ENCODE measurements at places on chromosomes 12 and 14. TPM values are rescaled to one million over a fixed set of nuclear protein-coding genes. Genes with fewer than 3 reads are reported as not detected.

KERA gene
- not detected for total RNA-seq

RD3L gene
- not detected for total RNA-seq

MSI1 gene
- 0.66 TPM for total RNA-seq

TMEM117 gene
- 20.1 TPM for total RNA-seq

TAS2R7 gene
- not detected for total RNA-seq

CYP46A1 gene
- 1.3 TPM for total RNA-seq

KRT86 gene
- total RNA-seq: not detected

BCL11B gene
- total RNA-seq: 0.14 TPM

CLEC12A gene
- not detected for total RNA-seq

- H3K4me3 ChIP-seq: no peak overlapping the region
- DNase-seq: no peak
- H3K27me3 ChIP-seq: no peaks in the 10 kb centered on the region
- no peaks in the 10 kb centered on the region for H3K36me3 ChIP-seq
- peaks cover 23% of the 10 kb centered on the region for H3K4me1 ChIP-seq
Observed at GRCh38 chr14:74950795-74951442, 4.5 kb downstream of the PGF start.

- no peaks in the 10 kb centered on the region for H3K36me3 ChIP-seq
- H3K4me3 ChIP-seq: no peak overlapping the region
- H3K27ac ChIP-seq: no peak overlapping the region
- H3K4me1 ChIP-seq: no peaks in the 10 kb centered on the region
- H3K27me3 ChIP-seq: no peaks in the 10 kb centered on the region
Observed at GRCh38 chr14:60805841-60806430, 71.4 kb downstream of the MNAT1 start.

DNA sequence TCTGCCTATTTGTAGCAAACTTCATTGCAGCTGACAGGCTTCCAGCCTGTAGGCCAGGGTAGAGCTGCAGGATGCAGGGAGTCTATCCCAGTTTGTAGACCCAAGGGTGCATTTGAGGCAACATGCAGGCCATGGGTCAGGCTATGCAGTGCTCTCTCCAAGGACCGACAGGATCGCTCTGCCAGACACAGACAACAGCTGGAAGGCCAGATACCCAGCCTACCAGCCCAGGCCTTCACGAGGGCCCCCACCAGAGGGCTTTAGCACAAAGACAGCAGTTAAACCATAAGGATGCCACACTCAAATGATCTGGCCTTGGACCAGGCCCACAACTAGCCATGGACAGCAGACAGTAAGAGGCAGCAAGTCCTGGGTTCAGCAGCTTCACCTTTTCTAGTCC lies 10.3 kb downstream of the KCTD10 start:
- no peak for DNase-seq
- H3K27ac ChIP-seq: peak overlapping the region; percentile 97
- H3K36me3 ChIP-seq: peaks cover 16% of the 10 kb centered on the region
- H3K4me3 ChIP-seq: no peak overlapping the region
- H3K4me1 ChIP-seq: no peaks in the 10 kb centered on the region
- no peaks in the 10 kb centered on the region for H3K27me3 ChIP-seq

- H3K36me3 ChIP-seq: no peaks in the 10 kb centered on the region
- no peak overlapping the region for H3K27ac ChIP-seq
- DNase-seq: no peak
- H3K27me3 ChIP-seq: no peaks in the 10 kb centered on the region
- peaks cover 82% of the 10 kb centered on the region for H3K4me1 ChIP-seq
Observed at GRCh38 chr14:69131176-69131575, 21.7 kb downstream of the DCAF5 start.

DNA sequence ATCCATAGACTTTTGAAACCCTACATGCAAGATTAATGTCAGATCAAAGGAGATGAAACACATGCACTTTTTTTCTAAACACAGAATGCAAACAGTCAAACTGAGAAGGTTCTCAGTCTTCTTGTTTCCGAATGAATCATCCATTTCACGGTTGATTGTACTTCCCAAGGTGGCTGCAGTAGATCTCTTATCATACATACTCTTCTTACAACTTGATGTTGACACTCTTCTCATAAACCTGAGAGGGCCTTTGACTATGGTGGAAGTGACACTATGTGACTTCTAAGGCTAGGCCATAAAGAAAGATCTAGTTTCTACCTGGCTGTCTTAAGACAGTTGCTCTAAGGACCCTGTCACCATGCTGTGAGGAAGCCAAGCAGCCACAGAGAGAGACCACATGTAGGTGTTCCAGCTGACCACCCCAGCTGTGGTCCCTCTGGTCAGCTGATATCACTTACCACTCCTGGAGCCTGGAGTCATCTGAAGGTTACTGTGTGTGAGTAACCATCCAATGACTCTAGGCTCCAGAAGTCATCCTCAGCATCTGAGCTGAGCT lies 67.2 kb upstream of the HMGA2 start:
- H3K4me1 ChIP-seq: no peaks in the 10 kb centered on the region
- H3K27me3 ChIP-seq: no peaks in the 10 kb centered on the region
- no peak overlapping the region for H3K27ac ChIP-seq

- no peak for DNase-seq
- no peaks in the 10 kb centered on the region for H3K4me1 ChIP-seq
- H3K27me3 ChIP-seq: no peaks in the 10 kb centered on the region
- H3K27ac ChIP-seq: no peak overlapping the region
Observed at GRCh38 chr14:25094171-25094907, 44.4 kb upstream of the STXBP6 start.

DNA sequence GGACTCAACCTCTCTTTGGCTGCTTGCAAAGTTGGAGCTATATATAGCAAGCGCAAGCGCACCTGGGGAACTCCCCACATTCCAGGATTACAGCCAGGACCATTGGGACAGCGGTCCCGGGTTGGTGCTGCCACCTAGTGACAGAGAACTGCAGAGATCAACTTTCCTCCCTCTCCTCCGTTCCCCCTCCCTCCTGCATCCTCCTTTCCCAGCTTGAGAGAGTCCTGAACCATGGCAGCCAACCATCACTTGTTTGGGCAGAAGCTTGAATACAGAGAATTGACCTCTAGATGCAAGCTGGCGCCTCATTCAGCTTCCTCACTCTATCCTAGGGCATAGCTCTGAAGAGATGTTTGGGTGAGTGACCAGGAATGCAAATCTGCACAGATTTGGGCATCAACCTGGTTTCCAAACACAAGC lies 17.4 kb upstream of the FLVCR2 start:
- H3K27me3 ChIP-seq: no peaks in the 10 kb centered on the region
- H3K4me1 ChIP-seq: peaks cover 11% of the 10 kb centered on the region
- H3K4me3 ChIP-seq: no peak overlapping the region

DNA sequence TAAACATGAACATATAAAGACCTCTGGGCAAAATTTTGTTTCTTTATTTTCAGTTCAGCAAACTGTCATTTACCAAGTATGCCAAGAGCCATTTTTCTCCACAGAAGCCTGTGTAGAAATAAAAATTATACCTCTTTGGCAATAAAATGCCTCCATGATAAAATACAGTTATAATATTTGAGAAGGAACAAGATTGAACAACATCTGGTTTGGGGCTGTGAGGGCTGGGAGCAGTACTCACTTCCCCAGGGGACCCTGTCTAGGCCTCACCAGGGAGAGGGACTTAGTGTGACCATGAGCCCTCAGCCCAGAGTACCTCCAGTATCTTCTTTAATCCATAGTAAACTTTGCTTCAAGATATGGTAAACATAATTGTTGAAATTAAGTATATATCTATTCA lies 65.1 kb downstream of the DAAM1 start:
- no peak for DNase-seq
- H3K4me1 ChIP-seq: no peaks in the 10 kb centered on the region
- H3K36me3 ChIP-seq: no peaks in the 10 kb centered on the region
- peak overlapping the region; percentile 86 for H3K27ac ChIP-seq
- H3K27me3 ChIP-seq: no peaks in the 10 kb centered on the region
- no peak overlapping the region for H3K4me3 ChIP-seq

- no peak for DNase-seq
- H3K4me1 ChIP-seq: no peaks in the 10 kb centered on the region
- H3K27ac ChIP-seq: no peak overlapping the region
Observed at GRCh38 chr12:121651320-121651719, 18.1 kb downstream of the MORN3 start.

GRCh38 chr12:51386351-51386750 lies 4.9 kb downstream of the GALNT6 start:
- DNase-seq: no peak
- H3K27ac ChIP-seq: no peak overlapping the region
- H3K4me3 ChIP-seq: no peak overlapping the region

DNA sequence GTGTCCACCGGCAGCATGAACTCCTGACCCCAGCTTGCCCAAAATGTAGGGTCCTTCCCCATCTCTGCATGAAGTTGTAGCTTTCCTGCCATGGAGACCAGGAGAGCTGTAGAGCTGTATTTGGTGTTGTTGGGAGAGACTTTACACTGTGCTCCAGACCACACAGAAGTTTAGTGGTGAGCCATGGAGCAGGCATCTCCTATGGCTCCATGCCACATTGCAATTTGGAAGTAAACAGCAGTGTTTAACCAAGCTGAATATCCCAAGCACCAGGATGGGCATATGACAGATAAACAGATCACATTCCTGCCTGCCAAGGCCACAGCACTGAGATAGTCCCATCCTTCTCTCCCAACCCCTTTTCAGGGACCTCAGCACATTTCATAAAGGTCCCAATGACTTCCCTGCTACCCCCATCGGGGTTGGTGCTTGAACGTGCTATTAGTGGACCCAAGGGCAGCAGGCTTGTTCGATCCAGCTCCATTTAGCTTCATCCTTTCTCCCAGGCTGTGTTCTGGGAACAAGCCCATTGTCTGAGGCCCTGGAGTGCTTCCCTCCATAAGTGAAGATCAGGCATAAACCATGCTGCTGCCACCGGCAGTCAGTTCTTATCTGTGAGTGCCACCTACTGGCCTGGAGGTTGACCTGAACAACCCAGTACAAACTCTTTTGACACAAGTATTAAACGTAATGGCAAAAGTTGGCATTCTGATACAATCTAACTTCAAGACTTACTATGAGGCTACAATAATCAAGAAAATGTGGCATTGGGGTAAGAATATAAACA lies 172.3 kb upstream of the ATXN7L3B start:
- H3K27ac ChIP-seq: no peak overlapping the region
- no peaks in the 10 kb centered on the region for H3K4me1 ChIP-seq
- H3K4me3 ChIP-seq: no peak overlapping the region
- H3K27me3 ChIP-seq: no peaks in the 10 kb centered on the region
- no peaks in the 10 kb centered on the region for H3K36me3 ChIP-seq
- DNase-seq: no peak

DNA sequence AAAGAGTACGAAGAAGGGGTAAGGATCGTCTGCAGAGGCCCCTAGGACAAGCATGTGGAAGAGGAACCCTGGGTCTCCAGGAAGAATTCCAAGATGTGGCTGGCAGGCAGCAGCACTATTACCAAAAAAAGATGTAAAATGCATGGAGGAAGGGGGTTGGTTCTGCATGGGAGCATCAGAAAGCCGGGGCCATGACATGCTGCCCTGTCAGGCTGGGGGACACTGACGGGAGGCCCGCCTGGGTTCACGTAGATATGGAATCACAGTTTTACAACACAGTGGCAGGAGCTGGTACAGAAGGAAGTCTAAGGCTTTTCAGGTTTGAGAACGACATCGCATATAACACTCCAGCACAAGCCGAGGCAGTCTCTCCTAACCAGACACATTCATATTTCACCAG lies 150.0 kb upstream of the GSC start:
- DNase-seq: no peak
- no peaks in the 10 kb centered on the region for H3K36me3 ChIP-seq
- H3K27ac ChIP-seq: no peak overlapping the region
- no peaks in the 10 kb centered on the region for H3K27me3 ChIP-seq
- H3K4me3 ChIP-seq: no peak overlapping the region

- H3K36me3 ChIP-seq: no peaks in the 10 kb centered on the region
- no peak for DNase-seq
- no peak overlapping the region for H3K27ac ChIP-seq
- H3K4me1 ChIP-seq: no peaks in the 10 kb centered on the region
- H3K27me3 ChIP-seq: no peaks in the 10 kb centered on the region
Observed at GRCh38 chr12:92574051-92574783, 128.6 kb upstream of the PLEKHG7 start.

DNA sequence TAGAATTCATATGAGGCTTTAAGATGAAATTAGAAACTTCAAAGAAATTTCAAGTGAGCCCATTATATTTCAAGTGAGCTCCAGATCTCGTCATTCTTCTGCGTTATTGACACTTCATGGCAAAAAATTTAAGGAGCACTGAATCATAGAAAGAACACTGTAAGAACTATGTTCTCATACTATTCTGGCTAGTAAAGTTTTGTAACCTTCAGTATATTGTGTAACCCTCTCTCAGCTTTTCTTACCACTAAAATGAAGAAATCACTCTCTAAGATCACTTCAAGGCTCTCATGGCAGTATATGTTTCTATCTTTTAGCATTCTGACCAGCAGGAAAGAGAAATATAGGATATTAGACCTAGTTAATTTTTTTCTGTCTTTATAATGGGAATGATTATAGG lies 6.3 kb downstream of the GPHN start:
- H3K27ac ChIP-seq: no peak overlapping the region
- H3K36me3 ChIP-seq: no peaks in the 10 kb centered on the region
- no peak overlapping the region for H3K4me3 ChIP-seq
- no peaks in the 10 kb centered on the region for H3K27me3 ChIP-seq

GRCh38 chr14:81309511-81309910 lies 88.8 kb upstream of the GTF2A1 start:
- no peak overlapping the region for H3K4me3 ChIP-seq
- H3K4me1 ChIP-seq: no peaks in the 10 kb centered on the region
- no peaks in the 10 kb centered on the region for H3K27me3 ChIP-seq
- H3K36me3 ChIP-seq: no peaks in the 10 kb centered on the region
- no peak for DNase-seq

GRCh38 chr12:50390316-50390741 lies 6.1 kb downstream of the FAM186A start:
- H3K4me3 ChIP-seq: no peak overlapping the region
- H3K27ac ChIP-seq: no peak overlapping the region
- no peaks in the 10 kb centered on the region for H3K4me1 ChIP-seq
- H3K36me3 ChIP-seq: no peaks in the 10 kb centered on the region
- no peaks in the 10 kb centered on the region for H3K27me3 ChIP-seq

DNA sequence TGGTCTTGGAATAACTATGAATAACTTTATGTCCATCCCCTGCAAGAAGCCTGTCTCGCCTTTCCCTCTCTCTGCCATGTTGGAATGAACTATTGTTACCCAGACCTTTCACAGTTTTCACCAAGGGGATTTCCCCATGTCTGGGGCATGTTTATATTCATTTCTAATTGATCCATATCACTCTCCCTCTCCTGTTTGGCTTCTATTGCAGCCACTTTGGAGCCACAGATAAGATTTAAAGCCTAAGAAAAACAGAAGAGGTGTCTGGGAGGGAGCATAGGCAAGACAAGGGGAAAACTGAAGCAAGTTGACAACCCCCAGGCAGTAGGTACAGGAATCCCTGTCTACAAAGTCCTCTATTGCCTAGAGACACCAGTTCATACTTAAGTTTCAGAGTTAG lies 41.0 kb upstream of the FOXJ2 start:
- H3K4me1 ChIP-seq: no peaks in the 10 kb centered on the region
- no peak overlapping the region for H3K4me3 ChIP-seq

DNA sequence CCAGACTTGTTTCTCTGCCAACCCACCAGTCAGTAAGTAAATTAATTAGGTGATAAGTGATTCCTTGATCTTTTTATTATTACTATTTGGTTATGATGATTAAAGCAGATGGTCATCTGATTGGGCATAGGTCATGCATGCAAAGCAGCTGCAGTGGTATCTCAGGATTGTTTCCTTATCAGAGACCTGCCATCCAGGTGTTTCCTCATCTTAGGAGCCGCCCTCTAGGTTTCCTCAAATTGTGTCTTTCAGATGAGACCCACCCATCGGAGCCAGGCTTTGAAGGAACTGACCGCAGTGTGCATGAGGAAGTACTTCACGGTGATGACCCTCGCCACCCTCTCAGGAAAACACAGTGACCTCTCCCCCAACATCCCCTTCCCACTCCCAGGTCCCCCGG lies 63.3 kb downstream of the ZFP36L1 start:
- no peaks in the 10 kb centered on the region for H3K27me3 ChIP-seq
- H3K36me3 ChIP-seq: no peaks in the 10 kb centered on the region
- H3K4me1 ChIP-seq: no peaks in the 10 kb centered on the region
- H3K4me3 ChIP-seq: no peak overlapping the region
